Adrenal gland (tissue), 19 donors: ENCODE measurements at places on chromosomes 4 and X.

DNA sequence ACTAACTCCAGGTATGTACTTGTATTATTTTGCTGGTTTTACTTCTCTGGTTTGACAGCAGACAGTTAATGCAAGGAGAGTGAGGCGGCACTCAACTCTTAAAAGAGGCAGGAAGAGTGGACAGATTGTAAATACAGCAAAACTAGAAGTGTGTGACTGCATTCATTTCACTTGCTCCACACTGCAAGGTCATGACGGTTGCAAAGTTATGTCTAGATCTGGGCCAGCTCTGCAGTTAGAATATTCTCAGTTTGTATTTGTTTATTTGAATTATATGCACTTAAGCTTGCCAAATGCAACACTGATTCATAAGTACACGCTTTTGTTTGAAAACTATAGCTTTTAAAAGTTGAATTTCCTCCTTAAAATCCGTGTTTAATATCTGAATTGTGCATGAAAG is 148.9 kb downstream of the STIM2 start:
- DNase-seq, result no peak

- DNase-seq, result no peak
Measured at GRCh38 chrX:11081511-11081910, 29.6 kb upstream of the HCCS start.

DNA sequence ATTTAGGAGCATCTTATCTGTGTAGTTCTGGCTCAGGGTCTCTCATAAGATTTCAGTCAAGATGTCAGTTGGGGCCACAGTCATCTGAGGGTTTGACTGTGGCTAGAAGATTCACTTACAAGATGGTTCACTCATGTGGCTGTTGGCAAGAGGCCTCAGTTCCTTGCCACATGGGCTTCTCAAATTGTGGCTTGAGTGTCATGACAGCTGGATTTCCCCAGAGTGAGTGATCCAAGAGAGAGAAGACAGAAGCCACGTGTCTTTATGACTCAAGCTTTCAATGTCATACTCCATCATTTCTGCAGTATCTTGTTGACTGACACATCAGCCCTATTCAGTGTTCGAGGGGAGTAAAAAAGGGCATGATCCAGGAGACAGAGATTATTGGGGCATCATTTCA is 131.3 kb upstream of the AP1S2 start:
- no peak for DNase-seq

DNA sequence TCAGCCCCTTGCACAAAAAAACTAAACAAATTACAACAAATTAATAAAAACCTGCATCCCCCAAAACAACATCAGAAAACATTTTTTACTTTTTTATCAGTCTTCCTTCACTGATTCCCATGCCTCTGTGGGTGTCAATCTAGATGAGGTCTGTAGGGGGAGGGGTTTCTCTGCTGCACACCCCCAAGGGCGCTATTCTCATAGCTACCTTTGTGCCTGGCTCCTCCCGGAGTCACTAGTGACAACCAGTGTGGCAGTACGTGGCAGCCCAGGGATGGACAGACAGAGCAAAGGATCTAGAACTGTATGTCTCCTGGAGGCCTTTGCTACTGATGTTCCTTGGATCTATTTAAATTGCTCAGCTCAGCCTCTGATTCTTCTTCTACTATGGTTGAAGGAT is 228.1 kb upstream of the ANXA3 start:
- DNase-seq, result no peak

DNA sequence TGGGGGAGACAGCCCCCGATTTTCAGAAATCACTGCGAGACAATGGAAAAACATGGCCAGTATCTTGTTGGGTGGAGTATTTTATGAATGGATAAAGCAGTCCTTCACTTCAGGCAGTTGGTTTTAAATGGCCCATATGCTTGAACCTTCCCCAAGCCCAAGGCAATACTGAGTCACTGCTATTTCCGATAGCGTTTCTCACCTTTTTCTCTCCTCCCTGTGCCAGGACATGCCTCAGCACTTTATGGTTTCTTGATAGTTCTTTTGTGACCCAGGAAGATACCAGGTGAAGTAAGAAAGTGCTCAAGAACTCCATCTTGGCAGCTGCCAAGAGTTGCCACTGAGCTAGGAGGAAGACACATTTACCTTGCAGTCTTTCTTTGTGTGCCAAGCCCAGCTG is 26.8 kb upstream of the ESX1 start:
- DNase-seq, result no peak

GRCh38 chr4:154625971-154626370 is 13.5 kb upstream of the FGG start:
- DNase-seq, result no peak

DNA sequence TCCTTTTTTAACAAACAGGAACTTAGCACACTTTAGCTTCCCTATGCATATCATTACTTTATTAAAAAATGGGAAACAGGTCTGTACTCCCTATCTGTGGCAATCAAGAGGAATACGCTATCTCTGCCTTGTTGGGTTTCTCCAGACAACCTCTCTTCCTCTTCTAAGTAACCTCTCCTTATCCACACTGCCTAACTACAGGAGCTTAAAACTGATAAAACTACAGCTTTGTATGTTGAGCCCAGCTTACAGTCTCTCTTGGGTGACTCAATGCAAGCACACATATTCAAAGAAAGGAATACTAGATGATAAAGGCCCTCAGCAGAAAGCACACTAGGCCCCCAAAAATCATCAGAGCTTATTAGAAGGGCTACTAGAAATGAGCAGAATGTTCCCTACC is 8.9 kb downstream of the NUP62CL start:
- no peak for DNase-seq

- DNase-seq, result no peak
Measured at GRCh38 chr4:8877780-8878040, 6.1 kb upstream of the HMX1 start.

- DNase-seq, result no peak
Measured at GRCh38 chrX:40009462-40009851, 88.3 kb downstream of the BCOR start.
